ENCODE measurements at places on chromosomes 16 and 17.

- DNase-seq: no peak
Measured at GRCh38 chr16:65702707-65703402, 581.0 kb upstream of the CDH11 start.

DNA sequence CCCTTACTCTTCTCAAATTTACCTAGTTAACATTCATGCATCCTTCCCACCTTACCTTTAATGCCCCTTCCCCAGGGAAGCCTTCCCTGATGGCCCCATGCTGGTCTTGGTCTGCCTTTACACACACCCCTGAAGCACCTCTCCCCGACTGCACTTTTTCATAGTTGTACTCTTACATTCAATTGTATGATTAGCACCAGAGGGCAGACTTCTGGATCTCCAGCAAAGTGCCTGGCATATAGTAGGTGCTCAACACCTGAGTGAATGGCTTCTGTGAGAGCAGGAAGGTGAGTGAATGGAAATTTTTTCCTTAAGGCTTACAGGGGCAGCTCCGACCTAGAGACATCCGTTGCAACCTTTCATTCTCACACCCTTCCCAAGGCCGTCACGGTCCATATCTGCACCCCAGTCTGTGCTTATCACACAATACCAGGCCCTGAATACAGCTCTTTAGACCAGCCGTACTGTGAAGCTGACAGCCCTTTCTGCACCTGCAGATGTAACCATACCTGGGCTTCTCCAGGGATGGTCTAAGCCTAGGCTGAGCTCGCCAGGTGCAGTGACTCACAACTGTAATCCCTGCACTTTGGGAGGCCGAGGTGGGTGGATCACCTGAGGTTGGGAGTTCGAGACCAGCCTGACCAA is 4.4 kb downstream of the PGAP3 start:
- no peak for DNase-seq

GRCh38 chr16:11586378-11586855 is 302 bp downstream of the LITAF start:
- DNase-seq: peak; percentile 15

GRCh38 chr17:12666718-12667117 is 1.0 kb downstream of the MYOCD start:
- no peak for DNase-seq

GRCh38 chr17:63934183-63935112 is 2.3 kb upstream of the CD79B start:
- DNase-seq: no peak

- DNase-seq: no peak
Measured at GRCh38 chr17:61467416-61468262, 15.4 kb downstream of the TBX4 start.

DNA sequence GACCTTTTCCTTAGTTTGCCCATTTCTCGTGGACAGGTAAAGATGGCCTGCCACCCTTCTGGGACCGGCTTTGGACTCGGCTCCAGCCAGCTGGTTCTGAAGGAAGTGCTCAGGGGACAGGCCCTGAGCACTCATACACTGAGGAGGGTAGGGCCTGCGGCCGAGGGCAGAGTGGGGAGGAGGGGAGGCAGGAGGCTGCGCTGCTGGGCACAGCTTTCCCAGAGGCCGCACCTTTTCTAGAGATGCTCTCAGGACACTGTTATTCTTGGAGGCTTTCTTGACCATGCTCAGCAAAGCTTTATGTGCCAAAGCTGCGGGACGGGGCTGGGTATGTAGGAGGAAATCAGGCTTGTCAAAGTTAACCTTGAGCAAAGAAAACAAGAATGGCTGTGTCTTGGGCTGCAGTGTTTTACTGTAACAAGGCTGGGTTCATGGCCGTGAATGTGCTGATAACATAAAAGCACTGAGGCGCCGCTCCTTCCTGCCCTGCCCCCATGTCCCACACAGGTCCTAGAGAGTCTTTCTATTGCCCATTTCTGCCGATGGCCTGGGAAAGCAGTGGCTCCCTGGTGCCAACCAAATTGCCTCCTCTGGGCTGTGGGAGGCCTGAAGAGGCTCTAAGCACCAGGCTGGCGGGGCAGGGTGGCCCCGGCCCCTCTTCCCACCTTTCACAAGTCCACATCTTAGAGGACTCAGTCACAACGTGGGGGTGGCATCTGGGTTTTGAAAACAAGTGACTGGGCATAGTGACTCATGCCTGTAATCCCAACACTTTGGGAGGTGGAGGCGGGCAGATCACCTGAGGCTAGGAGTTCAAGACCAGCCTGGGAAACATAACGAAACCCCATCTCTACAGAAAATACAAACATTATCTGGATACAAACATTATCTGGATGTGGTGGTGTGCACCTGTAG is 22.3 kb upstream of the TIMP2 start:
- no peak for DNase-seq

DNA sequence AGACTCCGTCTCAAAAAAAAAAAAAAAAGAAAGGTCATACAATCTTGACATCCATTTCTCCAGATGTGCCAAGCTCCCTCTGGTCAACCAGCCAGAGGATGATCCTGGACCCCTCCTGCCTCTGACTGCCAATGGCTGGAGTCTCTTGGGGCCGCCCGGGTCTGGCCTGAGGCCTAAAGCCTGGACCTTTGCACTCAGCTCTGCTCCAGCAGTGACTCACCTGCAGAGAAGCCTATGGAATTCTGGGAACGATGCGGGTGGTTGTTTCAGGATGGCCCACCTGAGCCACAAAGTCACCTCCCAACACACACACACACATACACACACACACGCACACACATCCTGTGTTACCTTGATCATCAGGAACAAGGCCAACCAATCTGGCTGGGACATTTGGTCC is 64.0 kb upstream of the DNAH17 start:
- no peak for DNase-seq

GRCh38 chr17:79715098-79715942 is 15.4 kb upstream of the ENPP7 start:
- DNase-seq: no peak

- DNase-seq: peak; percentile 57
Measured at GRCh38 chr16:3027983-3028715, 4.3 kb downstream of the THOC6 start.

- DNase-seq: no peak
Measured at GRCh38 chr17:83057397-83057761, 22.0 kb upstream of the METRNL start.

DNA sequence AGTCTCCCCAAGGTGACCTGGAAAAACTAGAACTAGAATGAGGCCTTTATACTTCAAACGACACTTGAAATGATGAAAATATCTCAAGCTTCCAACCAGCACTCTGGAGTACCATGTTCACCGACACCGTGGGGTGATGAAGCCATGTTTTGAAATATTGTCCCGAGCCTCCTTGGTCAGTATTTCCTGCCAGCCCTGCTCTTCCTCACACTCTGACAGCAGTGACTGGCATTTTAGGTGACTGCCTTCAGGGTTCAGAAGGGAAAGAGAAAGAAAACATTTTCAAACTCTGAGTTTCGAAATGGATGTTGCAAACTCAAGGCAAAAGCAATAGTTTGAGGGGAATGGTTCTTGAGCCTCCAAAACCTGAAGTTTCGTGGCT is 39.3 kb upstream of the IRX6 start:
- no peak for DNase-seq

GRCh38 chr16:13866073-13866472 is 53.9 kb upstream of the ERCC4 start:
- peak; percentile 78 for DNase-seq

DNA sequence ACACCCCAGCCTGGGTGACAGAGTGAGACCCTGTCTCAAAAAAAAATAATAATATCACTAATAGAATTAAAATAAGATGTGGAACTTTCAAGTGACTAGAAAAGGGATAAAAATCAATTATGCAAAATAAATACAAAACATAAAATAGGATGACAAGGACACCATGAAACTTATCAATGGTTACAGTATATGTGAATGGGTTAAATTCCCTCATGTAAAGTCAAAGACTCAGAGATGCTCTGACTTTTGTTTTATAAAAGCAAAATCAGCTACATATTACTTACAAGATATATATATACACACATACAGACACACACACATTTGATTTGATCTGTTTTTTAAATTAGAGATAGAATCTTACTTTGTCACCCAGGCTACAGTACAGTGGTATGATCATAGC is 33.5 kb upstream of the SCNN1B start:
- no peak for DNase-seq

DNA sequence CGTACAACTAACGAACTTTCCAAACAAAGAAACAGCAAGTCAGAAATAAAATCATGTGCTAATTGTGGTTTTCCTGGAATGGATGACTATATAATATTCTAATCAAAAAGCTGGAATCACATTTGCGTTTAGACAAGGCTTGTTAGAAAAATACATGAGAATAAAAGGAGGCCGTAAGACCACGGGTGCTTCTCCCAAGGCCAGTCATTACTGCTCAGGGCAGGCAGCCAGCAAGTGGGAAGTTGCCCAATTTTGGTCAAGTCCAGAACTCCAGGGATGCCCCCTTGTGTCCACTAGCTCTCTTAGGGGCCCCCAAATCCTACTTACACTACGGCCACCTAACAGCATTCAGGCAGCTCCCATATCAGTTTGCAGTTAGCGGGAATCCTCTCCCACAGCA is 25.9 kb upstream of the LYRM9 start:
- DNase-seq: no peak

DNA sequence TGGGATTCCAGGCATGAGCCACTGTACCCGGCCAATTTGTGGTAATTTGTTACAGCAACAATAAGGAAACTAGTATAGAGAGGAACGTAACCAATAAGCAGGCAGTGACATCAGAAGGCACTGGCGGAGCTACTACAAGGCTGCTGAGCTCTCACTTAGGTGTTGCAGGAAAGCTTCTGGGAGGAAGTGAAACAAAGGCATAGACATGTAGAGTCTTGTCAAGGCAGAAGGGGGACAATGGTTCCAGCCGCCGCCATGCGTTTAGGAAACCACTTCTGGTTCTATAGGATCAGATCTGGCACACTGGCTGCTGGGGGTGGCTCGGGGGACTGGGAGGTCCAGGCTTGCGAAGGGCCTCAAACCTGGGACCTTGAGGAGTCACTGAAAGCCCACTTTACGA is 9.4 kb upstream of the CPSF4L start:
- no peak for DNase-seq

DNA sequence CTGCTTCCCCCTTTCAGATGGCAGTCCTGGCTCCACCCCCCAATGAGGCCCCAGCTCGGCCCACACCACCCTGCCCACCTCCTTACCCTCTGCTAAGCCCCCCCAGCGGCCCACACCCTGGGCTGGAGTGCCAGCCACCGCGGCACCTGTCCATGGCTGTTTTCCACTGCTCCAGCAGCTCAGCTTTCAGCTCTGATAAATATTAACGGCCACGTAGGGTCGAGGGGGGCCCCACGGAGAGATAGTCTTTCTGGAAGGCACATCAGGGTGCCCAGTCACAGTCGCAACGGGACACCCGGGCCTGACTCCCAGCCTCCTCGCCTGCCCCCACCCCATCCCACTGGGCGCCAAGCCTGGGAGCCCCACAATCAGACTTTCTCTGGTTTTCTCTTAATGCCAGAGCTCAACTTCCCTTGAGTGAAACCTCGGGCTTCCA is 46.5 kb upstream of the CIBAR2 start:
- no peak for DNase-seq

- DNase-seq: peak; percentile 75
Measured at GRCh38 chr17:81601525-81602120, 35.3 kb downstream of the NPLOC4 start.

GRCh38 chr16:22075043-22075757 is 17.1 kb upstream of the VWA3A start:
- DNase-seq: no peak

DNA sequence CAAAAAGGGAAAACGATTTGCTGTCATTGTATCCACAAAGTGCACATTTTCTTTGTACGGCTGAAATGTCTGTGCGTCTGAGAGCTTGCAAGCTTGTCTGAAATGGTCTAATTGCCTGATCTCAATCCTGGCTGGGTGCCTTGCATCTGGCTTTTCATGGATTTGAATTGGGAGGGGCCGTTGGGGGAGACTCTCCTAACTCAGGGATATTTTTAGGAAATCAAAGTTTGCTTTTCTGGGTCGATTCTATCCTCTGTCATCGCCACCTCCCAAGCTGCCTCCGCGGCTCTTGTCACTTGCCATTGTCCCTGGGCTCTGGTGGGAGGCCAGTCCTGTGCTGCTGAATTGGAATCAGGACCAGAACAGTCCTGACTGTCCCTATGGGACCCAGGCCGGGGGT is 33.3 kb upstream of the MGAT5B start:
- no peak for DNase-seq

- no peak for DNase-seq
Measured at GRCh38 chr16:84599521-84600202, 18.2 kb downstream of the COTL1 start.

DNA sequence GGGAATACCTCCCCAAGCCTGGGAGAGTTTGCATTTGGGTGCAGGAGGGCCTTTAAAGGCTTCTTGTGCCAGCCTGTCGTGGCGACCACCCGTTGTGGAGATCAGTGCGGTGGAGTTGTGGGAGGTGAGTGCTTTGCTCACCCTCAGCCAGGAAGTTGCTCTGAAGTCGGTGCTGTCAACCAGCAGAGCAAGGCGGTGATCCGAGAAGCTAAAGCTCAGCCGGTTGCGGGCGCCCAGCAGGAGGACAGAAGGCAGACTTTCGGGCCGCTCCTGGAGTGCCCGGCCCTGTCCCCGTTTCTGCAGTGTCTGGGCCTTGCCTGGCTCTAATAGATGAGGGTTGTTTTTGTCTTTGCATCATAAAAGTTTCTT is 1.4 kb downstream of the UBE2I start:
- peak; percentile 37 for DNase-seq

DNA sequence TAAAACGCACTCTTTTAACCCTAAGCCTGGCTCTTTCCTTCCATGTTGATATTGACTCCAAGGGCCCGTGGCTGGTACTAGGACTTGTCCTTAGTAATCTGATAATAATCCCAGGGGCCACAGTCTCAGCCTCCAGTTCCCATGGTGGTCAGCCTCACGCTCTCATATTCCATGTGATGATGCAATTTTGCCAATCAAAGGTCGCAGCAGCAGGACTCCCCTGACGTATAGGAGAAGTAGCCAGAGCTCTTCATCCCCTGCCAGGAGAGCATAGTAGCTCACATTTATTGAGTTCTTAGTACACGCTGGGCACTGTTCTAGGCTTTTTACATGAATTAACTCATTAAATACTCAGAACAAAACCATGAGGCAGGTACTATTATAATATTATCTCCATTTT is 42.4 kb downstream of the CD300LF start:
- DNase-seq: no peak

- DNase-seq: no peak
Measured at GRCh38 chr17:49914096-49914490, 54.9 kb upstream of the DLX4 start.

DNA sequence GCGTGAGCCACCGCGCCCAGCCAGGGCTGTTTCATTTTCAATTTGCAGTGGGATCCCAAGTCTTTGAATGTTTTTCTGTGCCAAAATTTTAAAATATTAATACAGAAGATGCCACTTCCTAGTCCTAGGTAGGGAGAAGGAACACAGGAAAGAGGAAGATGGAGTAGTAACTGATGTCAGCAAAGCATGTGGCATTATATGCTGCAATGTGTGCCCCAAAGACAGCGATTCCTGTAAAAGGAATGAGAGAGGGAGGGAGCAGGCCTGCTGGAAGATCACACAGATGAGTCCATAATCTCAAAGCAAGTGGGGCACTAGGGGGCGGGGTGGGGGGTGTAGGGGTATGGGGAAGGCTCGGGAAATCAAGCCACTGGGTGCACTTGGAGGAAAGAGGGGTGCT is 23.4 kb upstream of the SSTR2 start:
- DNase-seq: no peak

- no peak for DNase-seq
Measured at GRCh38 chr16:23858542-23858941, 22.8 kb downstream of the PRKCB start.
